Suprapubic skin (tissue), 4 donors: ENCODE measurements at places on chromosomes 16 and 17.

GRCh38 chr17:81890447-81891302, 711 bp downstream of the ALYREF start:
- peak overlapping the region; percentile 97 for H3K27ac ChIP-seq
- H3K4me3 ChIP-seq: peak overlapping the region; percentile 98
- no peaks in the 10 kb centered on the region for H3K27me3 ChIP-seq
- H3K4me1 ChIP-seq: peaks cover 33% of the 10 kb centered on the region
- peak; percentile 64 for DNase-seq

DNA sequence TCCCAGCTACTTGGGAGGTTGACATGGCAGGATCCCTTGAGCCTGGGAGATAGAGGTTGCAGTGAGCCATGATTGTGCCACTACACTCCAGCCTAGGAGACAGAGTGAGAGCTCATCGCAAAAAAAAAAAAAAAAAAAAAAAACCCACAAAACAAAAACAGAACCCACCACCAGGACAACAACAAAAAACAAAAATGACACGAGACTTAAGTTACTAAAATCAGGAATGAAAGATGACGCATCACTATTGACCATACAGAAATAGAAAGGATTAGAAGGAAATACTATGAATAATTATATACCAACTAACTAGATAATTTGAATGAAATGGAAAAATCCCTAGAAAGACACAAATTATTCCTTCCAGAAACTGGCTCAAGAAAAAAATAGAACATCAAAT, 432.4 kb upstream of the PMFBP1 start:
- H3K27me3 ChIP-seq: no peaks in the 10 kb centered on the region
- no peaks in the 10 kb centered on the region for H3K36me3 ChIP-seq
- no peaks in the 10 kb centered on the region for H3K4me1 ChIP-seq
- H3K4me3 ChIP-seq: no peak overlapping the region
- no peak overlapping the region for H3K27ac ChIP-seq
- no peak for DNase-seq

DNA sequence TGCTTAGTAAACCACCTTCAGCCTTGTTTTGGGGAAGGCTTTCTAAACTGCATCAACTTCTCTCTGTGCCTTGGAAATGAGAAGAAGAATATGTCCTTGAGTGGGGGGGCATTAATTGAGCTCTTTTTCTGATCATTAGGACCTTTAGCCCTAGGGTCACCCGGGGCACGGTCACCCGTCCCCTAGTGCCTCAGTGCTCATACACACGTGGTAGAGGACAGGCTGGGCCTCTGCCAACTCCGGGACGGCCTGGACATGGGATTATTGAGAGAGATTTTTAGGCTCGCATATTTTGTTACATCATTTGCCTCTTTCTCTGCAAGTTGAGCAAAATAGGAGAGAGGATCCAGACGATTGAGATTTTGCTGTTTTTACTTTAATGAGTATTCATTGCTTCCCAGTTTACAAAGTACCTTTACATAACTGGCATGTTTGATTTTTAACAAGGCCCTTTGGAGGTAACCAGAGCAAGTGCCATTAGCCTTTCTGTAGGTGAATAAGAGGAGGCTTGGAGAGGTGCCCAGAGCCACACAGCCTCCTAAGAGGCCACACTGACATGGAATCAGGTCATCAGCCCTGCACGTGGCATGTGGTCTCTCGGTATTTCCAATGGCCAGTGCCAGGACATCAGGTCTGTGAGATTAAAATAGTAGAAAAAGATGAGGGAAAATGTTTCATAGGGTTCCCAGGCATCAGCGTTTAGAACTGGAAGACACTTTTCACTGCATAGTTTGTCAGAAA, 11.1 kb downstream of the PMM2 start:
- H3K27ac ChIP-seq: no peak overlapping the region
- no peaks in the 10 kb centered on the region for H3K27me3 ChIP-seq
- no peak overlapping the region for H3K4me3 ChIP-seq

DNA sequence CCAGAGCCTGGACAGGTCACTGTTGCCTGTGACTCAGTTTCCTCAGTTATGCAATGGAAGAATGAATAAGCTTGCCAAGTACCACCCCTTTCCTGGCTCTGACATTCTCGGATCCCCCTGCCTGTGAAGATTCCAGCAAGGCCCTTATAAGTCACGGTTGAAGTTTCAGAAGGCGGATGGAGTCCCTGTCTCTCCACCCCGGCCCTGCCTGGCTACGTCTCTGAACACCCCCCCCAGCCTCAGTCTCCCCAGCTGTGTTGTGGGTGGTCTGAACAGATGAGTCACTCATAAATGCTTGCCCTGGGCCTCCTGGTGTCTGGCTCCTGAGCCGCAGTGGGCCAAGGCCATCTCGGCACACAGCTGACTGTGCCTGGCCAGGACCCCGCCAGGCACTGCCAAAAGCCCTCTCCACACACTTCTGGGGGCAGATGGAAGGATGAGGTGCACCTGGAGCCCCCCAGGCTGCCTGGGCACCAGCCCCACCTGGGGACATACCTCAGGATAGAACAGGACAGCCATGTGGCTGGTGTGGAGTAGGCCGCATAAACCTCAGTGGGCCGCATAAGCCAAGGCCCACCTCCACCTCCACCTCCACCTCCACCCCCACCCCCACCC, 15.4 kb downstream of the VASN start:
- H3K4me3 ChIP-seq: no peak overlapping the region
- H3K36me3 ChIP-seq: peaks cover 46% of the 10 kb centered on the region
- no peak for DNase-seq
- H3K4me1 ChIP-seq: peaks cover 63% of the 10 kb centered on the region
- H3K27ac ChIP-seq: no peak overlapping the region
- no peaks in the 10 kb centered on the region for H3K27me3 ChIP-seq

GRCh38 chr17:66633317-66633965, 201.5 kb upstream of the CACNG5 start:
- H3K36me3 ChIP-seq: no peaks in the 10 kb centered on the region
- H3K4me1 ChIP-seq: peaks cover 8% of the 10 kb centered on the region
- no peak overlapping the region for H3K27ac ChIP-seq
- DNase-seq: no peak
- H3K4me3 ChIP-seq: no peak overlapping the region

- H3K4me3 ChIP-seq: peak within 1 kb of the TSS; percentile 30
- no peaks in the 10 kb centered on the region for H3K27me3 ChIP-seq
- DNase-seq: no peak
- H3K4me1 ChIP-seq: peaks cover 32% of the 10 kb centered on the region
- peak within 1 kb of the TSS; percentile 51 for H3K27ac ChIP-seq
These were observed at the start of gene SGCA for GRCh38 chr17:50165867-50166517. TSS of gene SGCA (plus strand) at chr17:50166005. CDS start at chr17:50166041, 36 bp downstream.

- H3K27ac ChIP-seq: no peak overlapping the region
- H3K27me3 ChIP-seq: no peaks in the 10 kb centered on the region
- no peaks in the 10 kb centered on the region for H3K36me3 ChIP-seq
- no peaks in the 10 kb centered on the region for H3K4me1 ChIP-seq
- H3K4me3 ChIP-seq: no peak overlapping the region
These were observed 137.9 kb upstream of the CACNG3 start for GRCh38 chr16:24118126-24118821.

DNA sequence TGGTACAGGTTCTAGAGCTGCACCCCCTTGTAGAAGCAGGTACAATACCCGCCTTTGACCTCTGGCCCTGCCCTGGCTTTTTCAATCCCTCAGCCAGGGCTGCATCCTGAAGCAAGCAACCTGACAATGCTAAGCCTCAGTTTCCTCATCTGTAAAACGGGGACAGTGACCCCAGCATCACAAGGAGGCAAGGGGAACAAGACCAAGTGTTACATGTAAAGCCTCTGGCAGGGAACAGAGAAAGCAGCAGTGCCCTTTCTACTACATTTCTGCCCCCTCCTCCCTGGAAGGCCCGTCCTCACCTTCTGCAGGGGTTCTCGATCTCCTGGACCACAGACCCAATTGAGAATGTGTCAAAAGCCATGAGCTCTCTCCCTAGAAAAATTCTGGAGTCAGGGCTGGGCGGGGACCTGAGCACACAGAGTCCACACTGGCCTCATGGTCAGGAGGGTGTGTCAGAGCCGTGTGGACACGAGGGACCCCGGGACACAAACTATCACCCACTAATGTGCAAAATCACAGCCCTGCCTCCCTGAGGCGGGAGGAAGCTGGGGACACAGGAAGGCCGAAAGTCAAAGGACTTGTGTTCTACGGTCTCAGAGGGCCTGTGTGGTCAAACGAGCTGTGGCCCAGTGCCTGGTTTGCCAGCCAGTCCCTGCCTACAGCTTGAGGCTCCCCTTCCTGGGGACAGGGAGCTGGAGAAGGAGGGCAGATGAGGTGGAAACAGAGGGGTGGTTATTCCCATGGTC, 27.5 kb downstream of the LRRC75A start:
- H3K27me3 ChIP-seq: no peaks in the 10 kb centered on the region
- H3K36me3 ChIP-seq: no peaks in the 10 kb centered on the region
- H3K4me1 ChIP-seq: peaks cover 31% of the 10 kb centered on the region

DNA sequence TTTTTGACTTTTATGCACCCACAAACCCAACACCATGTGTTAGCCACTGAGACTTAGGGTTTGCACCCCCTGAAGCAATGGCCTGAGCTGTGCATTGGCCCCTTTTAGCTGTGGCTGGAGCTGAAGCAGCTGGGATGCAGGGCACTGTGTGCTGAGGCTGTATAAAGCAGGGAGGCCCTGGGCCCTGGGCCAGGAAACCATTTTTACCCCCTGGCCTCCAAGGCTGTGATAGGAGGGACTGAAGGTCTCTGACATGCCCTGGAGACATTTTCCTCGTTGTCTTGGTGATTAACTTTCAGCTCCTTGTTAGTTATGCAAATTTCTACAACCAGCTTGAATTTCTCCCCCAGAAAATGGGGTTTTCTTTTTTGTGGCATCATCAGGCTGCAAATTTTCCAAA, 6.7 kb upstream of the ANKFN1 start:
- H3K27me3 ChIP-seq: no peaks in the 10 kb centered on the region
- no peaks in the 10 kb centered on the region for H3K4me1 ChIP-seq
- no peak overlapping the region for H3K27ac ChIP-seq
- no peak overlapping the region for H3K4me3 ChIP-seq
- no peak for DNase-seq

DNA sequence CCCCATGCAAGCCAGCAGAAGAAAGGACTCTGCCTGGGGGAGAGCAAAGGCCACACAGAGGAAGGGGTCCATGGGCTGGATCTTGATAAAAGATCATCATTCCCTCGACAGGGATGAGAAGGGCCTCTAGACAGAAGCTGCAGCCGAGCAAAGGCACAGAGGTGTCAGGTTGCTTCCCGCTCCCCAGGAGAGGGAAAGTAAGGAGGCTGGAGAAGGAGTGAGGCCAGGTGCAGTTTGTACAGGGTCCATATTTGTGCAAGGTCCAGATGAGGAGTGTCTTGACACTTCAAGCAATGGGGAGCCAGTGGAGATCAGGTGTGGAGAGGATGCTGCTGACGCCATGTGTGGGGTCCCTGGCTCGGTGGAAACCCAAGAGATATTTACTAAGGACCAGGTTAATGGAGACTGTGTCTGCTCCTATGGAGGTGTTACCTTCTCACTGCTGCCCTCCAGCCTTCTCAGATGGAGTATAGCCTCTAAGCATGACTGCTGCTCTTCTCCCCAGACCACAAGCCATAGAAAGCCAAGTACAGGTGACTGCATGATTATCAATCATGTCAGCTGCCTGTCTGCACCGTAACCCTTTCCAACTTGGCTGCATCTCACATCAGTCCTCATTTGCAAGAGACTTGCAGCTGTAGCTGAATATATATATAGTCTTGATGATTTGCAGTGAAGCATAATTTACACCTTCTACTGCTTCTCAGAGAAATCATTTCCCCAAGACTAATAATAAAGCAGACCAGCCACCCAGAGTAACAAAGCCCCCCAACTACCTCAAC, 21.1 kb downstream of the GAS7 start:
- no peak overlapping the region for H3K27ac ChIP-seq
- no peak for DNase-seq
- H3K27me3 ChIP-seq: no peaks in the 10 kb centered on the region
- no peak overlapping the region for H3K4me3 ChIP-seq
- H3K36me3 ChIP-seq: no peaks in the 10 kb centered on the region

GRCh38 chr16:53123747-53124146, 69.0 kb downstream of the CHD9 start:
- H3K36me3 ChIP-seq: no peaks in the 10 kb centered on the region
- H3K4me3 ChIP-seq: no peak overlapping the region
- no peak overlapping the region for H3K27ac ChIP-seq
- no peaks in the 10 kb centered on the region for H3K27me3 ChIP-seq
- peaks cover 6% of the 10 kb centered on the region for H3K4me1 ChIP-seq

- H3K27me3 ChIP-seq: no peaks in the 10 kb centered on the region
- H3K4me3 ChIP-seq: no peak overlapping the region
- no peaks in the 10 kb centered on the region for H3K36me3 ChIP-seq
- peaks cover 43% of the 10 kb centered on the region for H3K4me1 ChIP-seq
- no peak for DNase-seq
These were observed 36.8 kb upstream of the CES5A start for GRCh38 chr16:55912022-55912421.

DNA sequence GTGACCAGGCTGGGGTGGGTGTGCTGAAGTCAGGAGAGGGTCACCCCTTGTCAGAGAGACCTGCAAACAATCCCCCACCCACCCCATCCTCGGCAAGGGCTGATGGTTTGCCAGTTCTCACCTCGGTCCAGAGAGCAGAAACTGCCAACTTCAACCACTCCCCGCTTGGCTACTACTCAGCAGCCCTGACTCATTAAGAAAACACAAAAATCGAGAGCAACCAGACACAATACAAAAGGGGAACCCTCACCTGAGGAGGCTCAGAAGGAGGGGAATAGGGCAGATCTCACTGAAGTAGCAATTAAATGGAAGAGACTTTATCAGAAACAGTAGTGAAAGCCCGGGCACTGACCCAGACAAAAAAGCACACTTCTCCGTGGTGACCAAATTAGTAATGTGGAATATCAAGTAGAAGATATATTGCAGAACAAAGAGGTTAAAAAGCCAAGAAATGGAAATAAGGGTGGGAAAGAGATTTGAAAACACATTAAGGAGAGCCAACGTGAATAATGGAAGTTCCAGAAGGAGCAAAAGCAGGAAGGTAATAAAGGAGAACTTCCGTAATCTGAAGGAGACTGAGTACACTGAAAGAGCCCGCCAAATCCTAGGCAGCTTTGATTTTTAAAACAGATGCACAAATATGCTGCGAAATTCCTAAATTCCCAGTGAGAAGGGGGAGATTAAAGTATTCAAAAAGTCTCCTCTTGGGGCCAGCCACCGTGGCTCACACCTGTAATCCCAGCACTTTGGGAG, 23.6 kb downstream of the CENPV start:
- no peak for DNase-seq
- H3K36me3 ChIP-seq: peaks cover 20% of the 10 kb centered on the region
- no peak overlapping the region for H3K27ac ChIP-seq

- H3K27ac ChIP-seq: no peak overlapping the region
- no peak overlapping the region for H3K4me3 ChIP-seq
- no peaks in the 10 kb centered on the region for H3K4me1 ChIP-seq
- no peak for DNase-seq
- H3K27me3 ChIP-seq: no peaks in the 10 kb centered on the region
These were observed 1014.4 kb upstream of the GOT2 start for GRCh38 chr16:59748531-59748930.

- H3K36me3 ChIP-seq: peaks cover 100% of the 10 kb centered on the region
- DNase-seq: peak; percentile 77
These were observed 15.4 kb downstream of the CLUH start for GRCh38 chr17:2695961-2696760.

DNA sequence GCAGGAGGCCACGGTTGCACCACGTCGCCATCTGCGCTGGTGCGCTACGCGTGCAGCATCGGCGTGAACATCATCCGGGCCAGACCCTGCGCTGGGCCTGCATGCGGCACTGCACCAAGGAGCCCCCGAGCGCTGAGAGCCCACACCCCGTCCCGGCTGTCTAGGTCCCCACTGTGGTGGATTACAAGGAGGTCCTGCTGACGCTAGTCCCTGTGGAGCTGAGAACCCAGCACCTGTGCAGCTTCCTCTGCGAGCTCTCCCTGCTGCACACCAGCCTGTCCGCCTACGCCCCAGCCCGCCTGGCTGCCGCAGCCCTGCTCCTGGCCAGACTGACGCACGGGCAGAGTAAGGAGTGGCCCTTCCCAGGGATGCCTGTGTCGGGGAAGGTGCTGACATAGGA, 10.8 kb upstream of the TEDC2 start:
- H3K36me3 ChIP-seq: peaks cover 60% of the 10 kb centered on the region
- H3K27ac ChIP-seq: no peak overlapping the region
- no peak for DNase-seq
- no peak overlapping the region for H3K4me3 ChIP-seq
- no peaks in the 10 kb centered on the region for H3K4me1 ChIP-seq
